ENCODE measurements at places on chromosomes 4 and X.

GRCh38 chrX:67693928-67694327 lies 150.1 kb downstream of the AR start:
- DNase-seq, result no peak

- DNase-seq, result no peak
Observed at GRCh38 chrX:70480660-70481018, 36.0 kb downstream of the DLG3 start.

DNA sequence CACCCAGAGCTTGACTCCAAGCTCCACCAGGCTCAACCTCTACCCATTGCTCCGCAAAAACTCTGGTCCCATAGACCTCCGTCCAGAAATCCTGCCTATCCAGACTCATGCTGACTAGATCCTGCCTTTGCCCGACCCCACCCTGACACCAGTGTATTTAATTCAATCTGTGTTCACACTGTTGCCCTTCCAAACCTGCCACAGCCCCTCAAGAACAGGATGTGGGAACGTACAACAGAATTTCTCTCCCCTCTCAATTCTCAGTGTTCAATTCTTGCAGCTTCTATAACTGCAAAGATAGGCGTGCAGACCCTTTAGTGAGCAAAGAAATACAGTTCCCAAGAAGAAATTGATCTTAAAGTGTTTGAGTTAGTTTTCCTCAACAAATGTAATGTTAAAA lies 154.2 kb upstream of the FRG1 start:
- no peak for DNase-seq

- no peak for DNase-seq
Observed at GRCh38 chrX:37454537-37455285, 105.5 kb downstream of the PRRG1 start.

- no peak for DNase-seq
Observed at GRCh38 chr4:144579411-144580030, 66.4 kb upstream of the HHIP start.

- no peak for DNase-seq
Observed at GRCh38 chr4:88719381-88719780, 21.8 kb upstream of the NAP1L5 start.

- DNase-seq, result no peak
Observed at GRCh38 chr4:112245383-112245782, 13.8 kb downstream of the AP1AR start.

- no peak for DNase-seq
Observed at GRCh38 chr4:176437756-176438155, 118.0 kb downstream of the SPCS3 start.

DNA sequence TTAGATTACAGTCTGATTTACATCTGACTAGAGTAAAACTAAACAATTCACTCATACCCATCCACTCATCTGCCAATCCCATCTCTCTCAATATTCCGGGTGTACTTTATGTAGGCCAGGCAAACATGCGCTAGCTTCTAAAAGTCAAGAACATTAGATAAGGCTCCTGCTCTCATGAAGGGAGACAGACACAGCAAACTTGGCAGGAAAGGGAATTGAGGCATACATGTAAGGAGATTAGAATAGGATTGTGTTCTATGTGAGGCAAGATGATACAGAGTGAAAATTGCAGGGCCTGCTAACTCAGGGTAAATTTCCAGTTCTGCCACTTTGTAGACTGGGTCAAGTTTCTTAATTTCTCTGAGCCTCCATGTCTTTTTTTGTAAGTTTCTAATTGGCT lies 135.8 kb downstream of the CDS1 start:
- no peak for DNase-seq

- no peak for DNase-seq
Observed at GRCh38 chr4:13527192-13527980, 16.9 kb downstream of the NKX3-2 start.

DNA sequence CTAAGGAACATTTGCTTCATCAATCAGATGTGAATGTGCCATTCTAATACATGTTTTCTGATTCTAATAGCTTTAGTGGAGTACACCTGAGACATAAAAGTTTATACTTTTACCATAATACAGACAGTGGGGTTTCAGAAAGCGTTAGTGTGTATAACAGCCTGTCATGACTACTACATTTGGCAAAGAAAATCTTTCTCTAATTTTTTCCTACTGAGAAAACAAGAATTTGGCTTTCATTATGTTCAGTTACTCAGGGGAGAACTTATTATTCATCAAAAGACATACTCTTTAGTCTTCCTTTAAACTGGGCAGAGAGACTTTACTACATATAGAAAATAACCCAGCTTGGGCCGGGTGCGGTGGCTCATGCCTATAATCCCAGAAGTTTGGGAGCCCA lies 104.9 kb downstream of the PCDH18 start:
- DNase-seq, result no peak

DNA sequence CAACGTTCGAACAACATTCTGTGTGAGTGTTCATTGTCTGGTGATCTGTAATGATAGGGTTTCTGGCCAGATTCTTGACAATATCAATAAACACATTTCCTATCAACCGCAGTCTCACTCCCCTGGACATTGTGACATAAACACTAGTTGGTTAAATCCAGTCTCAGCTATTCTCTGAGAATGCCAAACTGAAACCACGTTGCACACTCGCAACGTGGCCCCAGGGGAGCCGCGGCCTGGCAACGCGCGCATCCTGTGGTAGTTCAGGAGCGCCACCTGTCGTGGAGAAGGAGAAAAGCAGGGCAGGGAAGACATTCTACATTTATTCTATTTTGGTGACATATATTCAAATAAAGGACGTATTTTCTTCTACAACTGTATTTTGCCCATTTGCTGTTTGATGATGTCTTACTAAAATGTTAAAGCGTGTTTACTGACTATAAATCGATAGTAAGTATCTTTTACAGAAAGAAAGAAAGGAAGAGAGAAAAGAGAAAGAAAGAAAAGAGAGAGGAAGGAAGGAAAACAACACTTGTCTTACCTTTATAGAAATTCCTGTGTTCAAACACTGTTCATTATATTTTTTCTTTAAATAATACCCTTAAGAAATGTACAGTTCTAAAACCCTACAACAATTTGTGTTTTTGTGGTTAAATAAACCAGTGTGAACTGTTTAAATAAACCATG lies 738.3 kb upstream of the FRG1 start:
- peak; percentile 23 for DNase-seq

DNA sequence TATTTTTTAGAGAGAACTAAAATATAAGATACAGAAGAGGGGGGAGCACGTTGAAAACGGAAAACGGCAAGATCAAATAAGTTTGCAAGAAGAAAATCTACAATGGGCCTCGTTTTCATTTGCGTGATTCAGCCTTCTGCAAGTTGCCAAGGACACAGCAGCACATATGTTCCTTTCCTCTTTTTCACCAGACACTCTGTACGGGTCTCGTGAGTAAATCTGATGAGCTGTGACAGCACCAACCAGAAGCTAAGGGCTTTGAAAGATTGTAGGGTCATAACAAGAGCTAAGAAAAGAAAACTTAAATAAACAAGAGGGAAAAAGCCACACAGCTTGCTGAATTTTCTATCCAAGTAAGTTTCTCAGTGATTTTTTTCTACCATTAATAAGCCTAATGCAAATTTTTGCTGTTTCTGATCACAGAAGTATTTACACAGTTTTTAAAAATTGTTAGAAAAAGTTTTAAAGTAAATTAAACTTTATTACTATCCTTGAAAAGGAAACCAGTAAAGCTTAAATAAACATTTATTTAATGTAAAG lies 63.4 kb downstream of the SCML2 start:
- DNase-seq, result no peak

GRCh38 chr4:41129128-41129754 lies 85.1 kb downstream of the APBB2 start:
- no peak for DNase-seq

DNA sequence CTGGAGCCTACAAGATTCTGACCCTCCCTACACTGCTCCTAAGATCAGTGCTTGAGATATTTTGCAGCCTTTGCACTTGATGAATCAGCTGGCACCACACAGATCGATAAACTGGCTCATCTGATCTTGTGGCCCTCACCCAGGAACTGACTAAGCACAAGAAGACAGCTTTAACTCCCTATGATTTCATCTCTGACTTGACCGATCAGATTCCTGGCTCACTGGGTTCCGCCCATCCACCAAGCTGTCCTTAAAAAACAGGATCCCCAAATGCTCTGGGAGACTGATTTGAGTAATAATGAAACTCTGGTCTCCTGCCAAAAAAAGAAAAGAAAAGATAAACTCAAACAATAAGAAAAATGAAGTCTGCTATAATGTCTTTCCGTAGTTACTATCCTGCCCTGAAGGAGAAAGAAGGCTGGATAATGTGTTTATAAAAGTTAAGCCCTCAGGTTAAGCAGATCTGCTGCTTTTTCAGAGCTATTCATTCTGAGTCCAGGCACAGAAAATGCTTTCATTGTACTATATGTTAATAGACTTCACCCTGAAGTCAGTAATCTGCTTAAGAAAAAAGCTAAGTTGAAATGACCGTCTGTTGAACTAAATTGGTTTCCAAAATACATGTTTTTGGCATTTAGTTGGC lies 795.2 kb downstream of the TRIML1 start:
- no peak for DNase-seq

GRCh38 chr4:62408454-62408853 lies 1208.3 kb downstream of the ADGRL3 start:
- no peak for DNase-seq

DNA sequence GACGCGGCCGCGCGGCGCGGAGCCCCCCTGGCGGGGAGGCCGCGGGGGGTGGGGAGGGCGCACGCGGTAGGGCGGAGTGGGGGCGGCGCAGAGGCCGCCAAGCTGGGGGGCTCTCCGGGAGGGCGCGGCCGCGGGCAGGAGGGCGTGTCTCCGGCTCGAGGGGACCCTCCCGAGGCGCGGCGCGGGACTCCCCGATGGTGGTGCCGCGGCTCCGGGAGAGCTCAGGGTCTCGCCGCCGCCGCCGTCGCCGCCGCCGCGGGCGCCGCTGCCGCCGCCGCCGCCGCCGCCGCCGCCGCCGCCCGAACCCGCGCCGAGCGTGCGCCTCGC lies 165 bp upstream of the PTCHD1 start:
- DNase-seq, result no peak

DNA sequence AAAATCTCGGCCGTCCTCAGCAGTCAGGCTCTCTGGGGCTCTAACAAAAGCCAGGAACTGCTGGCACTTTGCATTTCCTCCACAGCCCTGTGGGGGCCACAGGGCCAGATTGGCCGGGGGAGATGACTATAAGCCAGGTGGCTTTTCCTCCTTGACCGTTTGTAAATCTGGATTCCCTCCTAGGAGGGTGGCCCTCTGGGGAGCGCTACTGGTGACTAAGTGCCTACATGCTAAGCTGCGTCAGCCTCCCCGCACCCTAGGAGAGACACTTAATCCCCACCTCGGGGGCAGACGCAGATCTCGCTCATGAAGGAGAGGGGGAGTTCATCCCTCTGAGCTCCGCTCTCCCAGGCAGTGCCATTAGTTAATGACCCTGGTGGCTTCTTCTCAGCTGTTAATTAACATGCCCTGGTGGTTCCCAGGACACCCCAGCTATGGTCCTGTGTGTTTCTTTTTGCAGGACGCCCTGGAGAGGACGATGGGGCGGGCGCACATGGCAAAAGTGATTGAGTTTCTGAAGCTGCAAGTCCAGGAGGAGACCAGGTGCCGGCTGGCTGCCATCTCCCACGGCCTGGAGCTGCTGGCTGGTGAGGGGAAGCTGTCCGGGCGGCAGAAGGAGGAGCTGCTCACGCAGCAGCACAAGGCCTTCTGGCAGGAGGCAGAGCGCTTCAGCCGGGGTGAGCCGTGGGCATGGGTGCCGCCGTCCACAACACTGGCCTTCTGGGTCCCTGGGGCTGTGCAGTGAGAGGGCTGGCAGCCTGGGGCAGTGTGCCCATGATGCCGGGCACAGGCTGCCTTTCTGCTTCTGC lies 41.6 kb downstream of the EVC start:
- DNase-seq, result no peak

DNA sequence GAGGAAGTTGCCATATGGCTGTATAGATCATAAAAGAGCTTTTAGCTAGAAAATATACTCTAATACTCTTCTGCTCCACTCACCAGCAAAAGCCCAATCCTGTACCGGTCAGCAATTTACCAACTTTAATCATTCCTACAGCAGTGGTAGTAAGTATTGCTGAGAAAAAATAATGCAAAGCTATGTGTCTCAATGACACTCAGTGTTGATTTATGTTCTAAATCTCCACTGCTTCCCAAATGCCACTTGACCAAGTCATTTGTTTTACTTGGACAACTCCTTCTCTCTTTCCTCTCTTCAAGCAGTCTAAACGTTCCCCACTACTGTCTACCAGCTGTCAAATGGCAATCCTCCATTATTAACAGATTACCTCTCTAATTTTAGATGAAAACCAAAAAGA lies 201.8 kb upstream of the GK2 start:
- no peak for DNase-seq

DNA sequence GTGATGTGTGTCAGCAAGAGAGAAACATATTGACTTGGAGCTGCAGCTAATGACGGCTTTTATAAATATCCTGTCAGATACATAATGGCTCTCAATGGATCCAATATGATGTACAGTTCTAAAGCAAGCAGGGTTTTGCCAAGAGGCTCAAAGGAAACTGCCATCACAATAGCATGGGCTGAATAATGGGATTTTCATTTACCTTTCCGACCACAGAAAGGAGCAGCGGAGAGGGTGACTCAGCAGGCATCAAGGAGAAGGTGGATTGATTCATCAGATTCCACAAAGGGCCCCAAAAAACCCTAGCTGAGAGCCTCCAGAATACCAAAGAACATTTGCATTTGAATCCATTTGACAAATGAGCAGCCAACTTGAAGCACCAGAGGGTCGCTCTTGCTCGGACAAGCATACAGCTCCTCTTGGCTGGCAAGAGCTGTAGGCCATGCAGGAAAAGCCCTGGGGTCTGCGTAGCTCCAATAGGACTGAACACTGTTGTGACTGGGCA lies 355.7 kb upstream of the NOCT start:
- no peak for DNase-seq

GRCh38 chr4:187606581-187606980 lies 389.0 kb upstream of the ZFP42 start:
- no peak for DNase-seq

DNA sequence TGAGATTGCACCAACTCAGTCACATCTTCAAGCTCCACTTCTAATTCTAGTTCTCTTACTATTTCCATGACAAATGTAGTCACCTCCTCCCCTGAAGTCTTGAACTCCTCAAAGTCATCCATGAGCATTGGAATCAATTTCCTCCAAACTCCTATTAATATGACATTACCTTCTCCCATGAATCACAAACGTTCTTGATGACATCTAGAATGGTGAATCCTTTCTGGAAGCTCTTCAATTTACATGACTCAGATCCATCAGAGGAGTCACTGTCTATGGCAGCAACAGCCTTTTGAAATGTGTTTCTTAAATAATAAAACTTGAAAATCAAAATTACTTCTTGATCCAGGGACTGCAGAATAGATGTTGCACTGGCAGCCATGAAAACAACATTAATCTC lies 34.5 kb downstream of the GALNTL6 start:
- no peak for DNase-seq
